ENCODE measurements at places on chromosomes 4 and X.

GRCh38 chrX:133923113-133923512 is 62.3 kb downstream of the GPC3 start:
- no peak for DNase-seq

- DNase-seq, result no peak
Measured at GRCh38 chr4:143344041-143344440, 7.4 kb downstream of the GAB1 start.

DNA sequence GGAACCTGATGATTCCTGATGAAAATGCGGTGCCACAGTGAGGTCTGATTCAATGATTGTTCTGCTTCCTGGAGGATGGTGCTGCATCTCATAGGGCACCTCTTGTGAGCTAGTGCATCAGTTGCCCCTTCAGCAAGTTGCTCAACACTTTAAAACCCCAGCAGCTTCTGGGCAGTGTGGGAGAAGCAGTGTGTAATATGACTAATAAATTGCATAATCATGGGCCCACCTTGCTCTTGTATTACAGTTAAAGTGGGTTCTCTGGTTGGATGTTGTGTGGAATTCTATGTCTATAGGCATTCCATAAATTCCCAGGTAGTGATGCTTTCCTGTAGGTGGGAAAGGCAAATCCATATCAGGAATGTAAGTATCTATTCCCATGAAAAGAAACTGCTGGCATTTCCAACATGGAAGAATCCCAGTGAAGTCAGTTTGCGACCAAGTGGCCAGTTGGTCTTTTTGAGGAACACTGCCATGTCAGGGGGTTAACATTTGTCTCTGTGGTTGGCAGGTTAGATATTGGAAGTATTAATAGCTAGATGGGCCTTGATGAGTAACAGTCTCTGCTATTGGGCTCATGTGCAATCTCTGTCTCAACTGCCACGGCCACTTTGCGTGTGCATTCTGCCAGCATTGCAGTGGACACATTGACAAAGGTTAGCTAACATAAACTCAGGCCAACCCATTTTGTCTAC is 121.1 kb upstream of the OTUD4 start:
- no peak for DNase-seq

- DNase-seq, result no peak
Measured at GRCh38 chr4:20641976-20642375, 58.3 kb upstream of the PACRGL start.

DNA sequence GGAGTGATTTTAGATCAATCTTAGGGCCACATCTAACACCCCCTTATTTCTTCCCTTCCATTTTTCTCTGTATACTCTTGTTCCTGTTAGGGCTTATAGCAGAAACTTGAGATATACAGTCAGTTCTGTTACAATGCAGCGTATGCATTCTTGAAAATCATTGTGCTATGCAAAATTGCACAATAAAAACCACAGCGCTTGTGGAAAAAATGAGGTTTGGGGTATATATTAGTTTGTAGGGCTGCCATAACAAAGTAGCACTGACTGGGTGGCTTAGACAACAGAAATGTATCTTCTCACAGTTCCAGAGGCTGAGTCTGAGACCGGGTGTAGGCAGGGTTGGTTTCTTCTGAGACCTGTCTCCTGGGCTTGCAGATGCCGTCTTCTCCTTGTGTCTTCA is 59.0 kb downstream of the WWC2 start:
- DNase-seq, result no peak

All from activated naive CD8-positive, alpha-beta T cell treated with anti-CD3 and anti-CD28 coated beads, Interleukin-2, amount 10 ng/mL, durations not matched to agents 7 days and 5 days (primary cell).